ENCODE measurements at places on chromosomes 11 and 22. TPM values are rescaled to one million over a fixed set of nuclear protein-coding genes. Genes with fewer than 3 reads are reported as not detected.

The TRAPPC4 gene
- 54.7 TPM for total RNA-seq

The MFRP gene
- not detected for total RNA-seq

The OR5P2 gene
- not detected for total RNA-seq

The P2RY6 gene
- 2.8 TPM for total RNA-seq

The C11orf16 gene
- total RNA-seq = not detected

The CCDC116 gene
- 0.06 TPM for total RNA-seq

The SCN3B gene
- 0.13 TPM for total RNA-seq

The TRPC6 gene
- total RNA-seq = 0.77 TPM

The TUBA8 gene
- 0.63 TPM for total RNA-seq

The KIRREL3 gene
- total RNA-seq = 9.2 TPM

The EXPH5 gene
- 0.05 TPM for total RNA-seq

The KCNQ1OT1 gene
- total RNA-seq = 0.06 TPM

The ST14 gene
- total RNA-seq = 0.10 TPM

The SLC22A9 gene
- not detected for total RNA-seq

The TEX12 gene
- total RNA-seq = not detected

The SLC22A25 gene
- total RNA-seq = not detected

The C22orf42 gene
- total RNA-seq = not detected

The MISFA gene
- total RNA-seq = 1.3 TPM

The SCN2B gene
- total RNA-seq = not detected

The OAF gene
- 9.7 TPM for total RNA-seq

The TRIM48 gene
- 0.06 TPM for total RNA-seq

The CLMP gene
- 26.7 TPM for total RNA-seq

The TMEM109 gene
- total RNA-seq = 117 TPM

The SCUBE2 gene
- 0.44 TPM for total RNA-seq

The UPB1 gene
- total RNA-seq = not detected

The CD248 gene
- total RNA-seq = not detected

The PKNOX2 gene
- not detected for total RNA-seq

The TRPM5 gene
- total RNA-seq = not detected

The SLC29A2 gene
- 8.7 TPM for total RNA-seq

The POU2AF3 gene
- total RNA-seq = 1.7 TPM

The RAB6A gene
- 70.9 TPM for total RNA-seq

The MMP11 gene
- total RNA-seq = 0.13 TPM

The P2RX6 gene
- total RNA-seq = 0.50 TPM

The OR9I1 gene
- total RNA-seq = not detected

The EFCAB6 gene
- total RNA-seq = 0.39 TPM

The SLC17A6 gene
- not detected for total RNA-seq

The FLRT1 gene
- 0.08 TPM for total RNA-seq

The TTC36 gene
- not detected for total RNA-seq

The TREH gene
- not detected for total RNA-seq

The PNPLA5 gene
- total RNA-seq = not detected

The APOA4 gene
- not detected for total RNA-seq
